ENCODE measurements at places on chromosomes 16 and 17.
A peak's percentile ranks its signal among the peaks of the same experiment; 100 is the strongest.

DNA sequence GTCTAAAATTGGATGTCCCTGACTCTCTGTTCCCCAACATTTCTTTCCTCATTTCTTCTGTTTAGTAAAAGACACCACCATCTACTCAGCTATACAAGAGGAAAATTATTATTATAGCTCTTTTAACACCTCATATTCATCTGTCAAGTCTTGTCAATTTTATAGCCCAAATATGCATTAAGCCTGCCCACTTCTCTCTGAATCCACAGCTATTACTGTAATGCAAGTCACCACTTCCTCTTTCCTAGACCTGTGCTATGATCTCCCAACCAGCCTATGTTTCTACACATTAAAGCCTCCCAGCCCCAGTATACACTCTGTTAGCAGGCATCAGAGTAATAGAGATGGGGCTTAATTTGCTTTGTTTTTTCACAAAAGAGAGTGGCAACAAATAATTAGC, 252.9 kb downstream of the GRIN2A start:
- no peak for DNase-seq

DNA sequence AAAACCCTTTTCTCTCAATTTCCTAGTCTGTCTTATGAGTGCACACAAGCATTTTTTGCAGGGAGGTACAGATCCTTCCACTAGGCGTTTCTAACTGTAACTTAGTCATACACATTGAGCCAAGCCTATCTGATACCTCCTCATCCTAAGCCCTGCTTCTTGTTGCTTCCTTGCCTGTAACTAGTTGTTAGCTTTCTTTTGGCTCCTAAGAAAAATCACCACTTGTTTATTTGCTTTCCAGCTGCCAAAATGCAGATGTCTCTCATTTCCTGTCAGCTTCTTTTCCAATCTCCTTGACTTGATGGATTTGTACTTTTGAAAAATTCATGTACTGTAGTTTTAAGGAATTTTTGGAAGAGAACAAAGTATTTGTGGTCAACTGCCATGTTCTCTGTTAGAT, 73.7 kb downstream of the TNRC6C start:
- no peak for DNase-seq

DNA sequence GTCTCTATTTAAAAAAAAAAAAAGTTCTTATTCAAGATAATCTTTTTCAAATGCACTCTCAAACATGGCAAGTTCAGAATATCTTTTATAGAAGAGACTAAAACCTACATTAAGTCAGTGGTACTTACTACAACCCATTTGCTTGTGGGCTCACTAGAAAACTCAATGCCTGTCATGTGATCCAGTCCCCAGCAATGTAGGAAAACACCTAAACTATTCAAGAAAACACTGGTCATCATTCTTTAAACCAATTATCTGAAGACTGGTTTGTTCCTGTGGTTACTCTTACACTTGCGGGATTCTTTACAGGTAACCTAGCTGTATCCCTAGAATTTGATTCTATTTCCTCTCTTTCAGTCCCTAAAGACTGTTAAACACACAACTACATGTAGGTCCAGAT, 19.6 kb downstream of the MED13 start:
- no peak for DNase-seq

GRCh38 chr16:4264546-4264945, 8.3 kb downstream of the TFAP4 start:
- DNase-seq, result no peak

- no peak for DNase-seq
Measured at GRCh38 chr17:47225436-47225858, 16.3 kb downstream of the MYL4 start.

DNA sequence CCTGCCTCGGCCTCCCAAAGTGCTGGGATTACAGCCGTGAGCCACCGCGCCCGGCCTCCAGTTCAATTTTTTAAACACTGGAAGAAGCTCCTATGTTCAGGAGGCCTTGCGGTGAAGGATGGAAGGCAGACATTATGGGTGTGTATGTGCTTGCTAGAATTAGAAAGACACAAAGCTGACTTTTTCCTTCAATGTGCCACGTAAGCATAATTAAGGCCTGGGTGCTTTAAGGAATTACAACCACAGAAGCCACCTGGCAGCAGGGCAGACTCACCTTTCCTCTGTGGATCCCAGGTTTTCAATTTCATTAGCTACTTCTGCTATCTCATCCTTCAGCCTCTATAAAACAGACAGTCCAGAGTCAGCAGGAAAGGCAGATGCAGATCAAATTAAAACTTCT, 74.2 kb downstream of the CYTH1 start:
- DNase-seq, result no peak

DNA sequence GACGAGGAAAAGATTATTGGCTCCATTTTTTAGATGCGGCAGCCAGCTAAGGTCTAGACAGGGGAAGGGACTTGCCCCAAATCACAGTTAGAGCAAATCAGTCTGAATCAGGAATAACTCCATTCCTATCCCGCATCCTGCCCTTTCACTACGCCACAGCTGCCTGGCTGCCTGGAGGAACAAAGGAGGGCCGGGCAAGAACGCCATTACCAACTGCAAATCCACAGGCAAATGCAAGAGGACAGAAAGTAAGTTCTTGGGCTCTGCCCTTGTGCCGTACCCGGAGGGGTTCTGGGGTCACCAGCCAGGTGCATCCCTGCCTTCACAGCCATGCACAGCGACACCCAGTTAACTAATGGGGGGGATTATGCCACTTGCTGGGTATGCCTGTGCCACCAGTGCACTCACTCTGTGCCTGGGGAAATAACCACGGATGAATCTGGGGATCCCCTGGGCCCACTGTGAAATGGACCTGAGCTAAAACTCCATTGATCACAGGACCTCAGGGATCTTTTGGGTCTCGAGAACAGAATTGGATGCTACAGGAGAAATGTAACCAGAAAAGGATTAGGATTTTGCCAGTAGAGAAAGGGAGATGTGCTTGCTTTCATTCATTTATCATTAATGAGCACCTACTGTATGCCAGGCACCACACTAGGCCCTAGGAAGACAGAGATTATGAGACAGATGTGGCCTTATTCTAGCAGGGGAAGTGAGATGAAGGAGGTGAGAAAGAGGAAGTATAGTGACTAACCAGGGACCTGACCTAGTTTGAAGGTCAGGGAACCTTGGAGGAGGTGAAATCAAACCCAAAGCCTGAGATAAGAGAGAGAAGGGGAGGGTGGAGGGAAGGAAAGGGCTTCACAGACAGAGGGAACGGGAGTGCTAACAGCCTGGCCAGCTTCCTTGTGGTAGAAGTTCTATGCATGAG, 17.7 kb downstream of the BCL7C start:
- DNase-seq, result no peak

- no peak for DNase-seq
Measured at GRCh38 chr16:48526058-48526957, 83.7 kb downstream of the N4BP1 start.

DNA sequence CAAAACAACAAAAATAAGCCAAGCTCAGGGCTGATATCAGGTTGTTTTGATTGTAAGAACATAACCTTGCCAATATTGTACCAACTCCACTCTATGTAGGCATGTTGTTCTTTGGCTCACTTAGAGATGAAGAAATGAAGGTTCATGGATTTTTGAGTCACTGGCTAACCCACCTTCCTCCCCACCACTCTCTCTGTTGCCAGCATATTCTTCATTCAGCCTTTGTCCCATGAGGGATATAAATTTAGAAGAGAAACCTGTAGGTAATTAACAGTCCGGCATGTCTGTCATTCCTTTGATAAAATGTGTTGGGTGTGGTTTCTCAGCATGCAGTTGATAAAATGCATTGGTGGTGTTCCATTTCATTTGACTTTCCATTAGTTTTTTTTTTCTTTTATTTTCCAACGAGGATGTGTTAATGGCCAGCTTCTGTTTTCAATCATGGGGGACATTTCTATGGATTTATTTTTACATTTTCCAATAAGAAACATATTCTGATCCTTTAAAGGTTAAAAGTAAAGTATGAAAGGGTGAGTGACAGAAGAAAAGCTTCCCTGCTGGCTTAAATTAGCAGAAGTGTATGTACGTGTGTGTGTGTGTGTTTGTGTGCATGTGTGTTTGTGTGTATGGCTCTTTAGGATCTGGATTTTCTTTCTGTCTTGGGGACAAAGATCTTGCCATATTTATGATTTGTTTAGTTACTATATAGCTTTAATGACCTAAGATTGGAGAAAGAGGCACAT, 166.2 kb upstream of the KCNJ16 start:
- DNase-seq, result no peak

DNA sequence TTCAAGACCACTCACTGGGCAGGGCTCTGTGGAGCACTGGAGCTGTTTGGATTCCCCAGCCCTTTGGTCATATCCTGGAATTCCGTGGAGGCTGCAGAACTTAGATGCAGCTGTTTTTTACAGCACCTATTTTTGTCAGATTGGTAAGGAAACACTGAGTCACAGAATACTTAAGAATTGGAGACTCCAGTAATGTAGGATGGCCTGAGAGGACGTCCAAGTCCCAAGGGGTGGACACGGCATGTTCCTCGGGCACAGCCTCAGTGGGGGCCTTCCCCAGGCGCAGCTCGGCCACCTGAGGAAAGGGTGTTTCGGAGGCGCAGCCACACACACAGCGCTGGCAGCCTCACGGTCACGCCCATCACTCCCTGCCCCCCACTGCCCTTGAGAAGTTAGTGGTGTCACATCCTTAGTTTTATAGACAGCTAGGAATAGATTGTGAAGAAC, 14.8 kb downstream of the PLD6 start:
- no peak for DNase-seq

DNA sequence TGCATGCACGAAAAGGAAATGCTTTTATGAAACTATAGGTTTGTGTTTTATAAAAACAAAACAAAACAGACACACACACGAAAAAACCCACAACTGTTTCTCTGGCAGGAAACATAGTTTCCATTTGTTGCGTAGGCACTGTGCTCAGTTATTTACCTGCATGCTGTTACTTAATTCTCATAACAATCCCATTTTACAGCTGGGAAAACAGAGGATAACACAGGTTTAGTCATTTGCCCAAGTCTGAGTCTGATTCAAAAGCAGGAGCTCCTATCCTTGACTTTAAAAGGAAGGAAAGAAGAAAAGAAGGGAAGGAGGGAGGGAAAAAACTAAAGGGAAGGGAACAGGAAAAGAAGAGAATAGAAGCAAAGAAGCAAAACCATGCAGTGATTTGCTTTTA, 117.4 kb downstream of the DNAH3 start:
- DNase-seq, result no peak

- peak; percentile 72 for DNase-seq
Measured at GRCh38 chr16:85447693-85448313, 165.3 kb upstream of the GSE1 start.

GRCh38 chr16:87765473-87765775, 362 bp downstream of the KLHDC4 start:
- peak; percentile 44 for DNase-seq

GRCh38 chr16:53913920-53914319, 210.0 kb downstream of the FTO start:
- DNase-seq, result no peak

DNA sequence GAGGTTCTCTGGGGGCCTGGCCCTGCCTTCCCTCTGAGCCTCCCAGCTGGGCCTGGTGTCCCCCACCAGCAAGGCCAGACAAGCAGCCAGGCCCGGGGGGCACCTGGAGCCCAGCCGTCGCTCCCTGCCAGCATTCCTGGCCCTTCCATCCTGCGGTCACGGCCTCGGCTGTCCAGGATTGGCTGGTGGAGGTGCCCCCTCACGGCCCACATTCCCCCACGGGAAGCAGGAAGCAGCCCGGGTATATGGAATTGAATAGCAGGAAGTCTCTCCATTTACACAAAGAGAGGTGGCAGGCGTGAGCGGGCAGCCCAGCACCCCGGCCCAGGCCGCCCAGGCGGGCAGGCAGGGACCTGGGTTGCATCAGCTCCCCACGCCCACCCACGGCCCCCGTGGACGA, 14.5 kb downstream of the TRAF7 start:
- no peak for DNase-seq

DNA sequence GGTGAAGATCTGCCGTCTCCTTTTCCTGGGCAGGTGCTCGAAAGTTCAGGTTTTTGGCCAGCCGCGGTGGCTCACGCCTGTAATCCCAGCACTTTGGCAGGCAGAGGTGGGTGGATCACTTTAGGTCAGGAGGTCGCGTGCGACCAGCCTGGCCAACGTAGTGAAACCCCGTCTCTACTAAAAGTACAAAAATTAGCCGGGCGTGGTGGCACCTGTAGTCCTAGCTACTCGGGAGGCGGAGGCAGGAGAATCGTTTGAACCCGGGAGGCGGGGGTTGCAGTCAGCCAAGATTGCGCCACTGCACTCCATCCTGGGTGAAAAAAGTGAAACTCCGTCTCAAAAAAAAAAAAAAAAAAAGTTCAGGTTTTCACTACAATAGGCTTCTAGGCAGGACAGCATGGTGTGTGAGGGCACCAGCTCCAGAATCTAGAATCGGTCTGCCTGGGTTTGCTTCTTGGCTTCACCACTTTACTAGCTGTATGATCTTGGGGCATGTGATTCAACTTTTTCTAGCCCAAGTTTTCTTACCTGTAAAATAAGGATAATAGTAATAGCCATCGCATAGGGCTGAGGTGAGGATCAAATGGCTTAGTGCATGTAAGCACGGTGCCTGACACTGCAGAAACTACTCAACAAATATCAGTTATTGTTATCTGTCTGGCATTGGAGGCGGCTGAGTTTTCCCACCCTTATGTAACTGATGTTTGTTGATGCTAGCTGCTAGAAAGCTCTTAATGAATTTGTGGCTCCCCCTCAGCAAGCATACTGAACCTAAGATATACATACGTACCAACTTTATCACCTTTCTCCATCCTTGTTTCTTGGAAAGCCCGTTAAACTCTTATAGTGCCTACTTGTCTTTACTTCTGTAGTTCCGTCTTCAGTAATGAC, 1.3 kb downstream of the PSMD12 start:
- DNase-seq, result no peak

DNA sequence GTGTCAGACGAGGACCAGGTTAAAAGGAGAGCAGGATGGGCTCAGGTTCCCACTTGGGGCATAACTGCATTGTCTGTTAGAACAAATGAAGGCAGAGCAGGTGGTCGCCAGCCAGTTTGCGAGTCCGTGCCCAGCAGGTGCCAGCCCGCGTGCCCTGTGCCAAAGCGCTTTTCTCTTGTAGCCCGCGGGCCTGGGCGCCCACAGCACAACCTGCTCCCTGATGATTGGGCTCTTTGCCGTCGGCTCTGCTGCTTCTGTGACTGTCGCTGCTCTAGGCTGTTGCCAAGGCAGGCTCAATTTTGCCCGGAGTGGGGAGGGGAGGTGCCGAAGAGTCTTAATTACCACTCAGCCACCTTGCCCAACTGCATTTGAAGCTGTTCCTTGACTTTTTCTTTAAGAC, 21.1 kb downstream of the KNOP1 start:
- DNase-seq, result no peak

- DNase-seq, result no peak
Measured at GRCh38 chr17:28645576-28645939, 600 bp upstream of the BLTP2 start.

DNA sequence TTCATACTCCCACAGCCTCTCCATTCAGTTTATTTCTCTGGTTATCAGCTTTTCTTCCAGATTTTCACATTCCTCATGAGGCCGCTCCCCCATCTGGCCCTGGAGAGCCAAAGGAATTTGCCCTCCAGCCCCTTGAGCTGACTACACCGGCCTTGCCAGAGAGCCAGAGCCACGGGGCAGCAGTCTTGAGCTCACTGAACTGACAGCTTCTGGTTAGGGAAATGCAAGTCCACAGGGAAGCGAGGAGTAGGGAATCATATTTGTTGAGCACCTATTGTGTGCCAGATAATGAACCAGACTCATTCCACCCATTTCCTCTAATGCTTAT, 102.4 kb downstream of the ABCC12 start:
- DNase-seq, result no peak
